ENCODE measurements at places on chromosomes 16 and 17.
A peak's percentile ranks its signal among the peaks of the same experiment; 100 is the strongest.

DNA sequence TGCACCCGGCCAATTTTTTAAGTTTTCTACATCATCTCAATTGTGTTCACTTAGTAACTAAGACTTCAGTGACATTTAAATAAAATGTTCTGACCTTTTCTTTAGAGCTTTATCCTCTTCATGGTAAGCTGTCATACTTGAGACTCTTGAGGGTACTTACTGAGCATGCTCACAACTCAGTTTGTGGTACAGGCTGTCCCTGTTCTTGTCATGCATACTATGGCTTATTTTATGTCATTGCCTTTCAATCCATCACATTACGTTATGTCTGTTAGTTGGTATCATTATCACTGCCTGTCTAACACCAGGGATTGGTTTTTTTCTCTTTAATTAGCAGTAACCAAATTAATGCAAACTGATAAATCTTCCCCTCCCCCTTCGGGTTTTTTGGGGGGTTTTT is 41.9 kb upstream of the RHBDL3 start:
- DNase-seq, result no peak

GRCh38 chr17:38732376-38733281 is 2.5 kb downstream of the CISD3 start:
- no peak for DNase-seq

GRCh38 chr17:41049110-41049509 is 2.0 kb upstream of the KRTAP2-1 start:
- DNase-seq, result no peak

DNA sequence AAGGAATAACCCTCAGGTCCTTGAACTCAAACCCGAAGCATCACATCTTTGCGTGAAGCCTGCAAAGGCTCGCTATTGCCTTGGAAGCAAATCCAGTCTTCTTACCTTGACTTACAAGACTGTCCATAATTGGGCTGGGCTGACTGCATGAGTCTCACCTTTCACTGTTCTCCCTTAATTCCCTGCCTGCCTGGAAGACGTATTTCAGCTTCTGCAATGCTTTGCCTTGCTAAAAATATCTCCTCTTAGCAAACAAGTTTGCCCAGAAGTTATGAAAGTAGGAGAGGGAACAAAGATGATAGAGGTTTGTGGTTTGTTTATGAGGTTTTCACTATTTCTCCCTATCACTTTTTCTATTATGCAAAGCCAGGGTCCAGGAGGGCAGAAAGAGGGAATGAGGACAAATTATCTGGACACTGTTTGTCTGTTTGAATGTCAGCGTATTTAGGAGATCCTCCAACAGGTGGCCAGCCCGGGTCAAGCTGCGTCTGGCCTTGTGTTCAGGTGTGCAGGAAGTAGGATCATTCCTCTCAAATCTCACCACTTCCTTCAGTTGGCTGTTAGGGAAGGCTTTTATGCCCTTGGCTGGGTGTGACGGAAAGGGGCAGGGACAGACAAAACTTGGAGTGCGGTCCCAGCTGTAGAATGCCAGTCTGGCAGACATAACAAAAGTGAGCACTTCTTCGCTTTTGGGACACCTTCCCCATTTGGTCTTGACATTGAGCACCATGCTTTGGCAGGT is 488.9 kb downstream of the CDH13 start:
- DNase-seq, result no peak

DNA sequence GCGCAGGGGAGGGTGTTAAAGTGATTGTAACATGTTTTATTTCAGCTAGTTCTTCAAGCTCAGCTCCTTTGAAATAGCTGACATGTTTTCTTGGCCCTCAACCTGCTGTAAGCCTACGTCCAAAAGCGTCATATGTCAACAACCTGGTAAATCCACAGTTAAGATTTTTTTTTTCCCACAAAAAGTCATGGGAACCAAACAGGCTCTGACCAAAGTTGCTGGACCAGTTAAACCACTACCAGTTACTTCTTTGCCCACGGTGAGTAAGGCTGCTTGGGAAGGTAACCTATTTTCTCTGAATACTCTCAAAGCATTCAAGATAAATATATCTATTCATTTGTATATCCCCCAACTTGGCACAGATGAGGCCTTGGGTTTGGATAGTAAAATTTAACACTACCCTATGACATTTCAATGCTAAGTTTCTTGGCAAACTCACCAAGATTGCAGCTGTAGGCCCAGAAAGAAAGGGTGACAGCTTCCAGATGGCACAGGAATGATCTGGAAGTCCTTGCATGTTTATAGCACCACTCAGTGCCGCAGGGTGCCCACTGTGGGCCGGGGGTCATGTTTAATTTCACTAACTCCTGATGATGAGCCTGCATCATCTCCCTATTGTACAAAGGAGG is 166.2 kb downstream of the XYLT1 start:
- DNase-seq, result no peak

DNA sequence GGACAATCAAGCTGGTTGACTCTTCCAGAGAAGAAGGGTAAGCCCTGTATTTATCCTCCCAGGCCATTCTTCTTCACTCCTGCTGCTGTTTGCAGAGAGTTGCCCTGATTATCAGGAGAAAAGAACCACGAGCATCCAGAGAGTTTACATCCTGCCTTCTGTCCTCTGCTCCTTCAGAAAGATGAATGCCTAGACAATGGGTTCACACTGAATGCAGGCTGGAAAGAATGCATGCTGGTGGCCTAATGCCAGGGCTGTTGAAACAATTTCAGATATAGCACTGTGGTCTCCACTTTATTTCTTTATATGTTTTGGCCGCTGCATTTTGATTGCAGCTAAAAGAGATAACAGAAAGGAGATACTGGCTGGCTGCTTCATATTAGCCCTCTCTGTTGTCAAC is 21.2 kb upstream of the HAS3 start:
- DNase-seq, result no peak

GRCh38 chr17:43832168-43832975 is 574 bp downstream of the MPP3 start:
- DNase-seq, result no peak

GRCh38 chr17:61583242-61583641 is 7.8 kb downstream of the NACA2 start:
- DNase-seq, result peak; percentile 51

All from fibroblast of skin of left quadriceps (primary cell).